ENCODE measurements at places on chromosomes 1 and 21.

- no peak for DNase-seq
Measured at GRCh38 chr1:55572878-55573734, 357.9 kb upstream of the USP24 start.

DNA sequence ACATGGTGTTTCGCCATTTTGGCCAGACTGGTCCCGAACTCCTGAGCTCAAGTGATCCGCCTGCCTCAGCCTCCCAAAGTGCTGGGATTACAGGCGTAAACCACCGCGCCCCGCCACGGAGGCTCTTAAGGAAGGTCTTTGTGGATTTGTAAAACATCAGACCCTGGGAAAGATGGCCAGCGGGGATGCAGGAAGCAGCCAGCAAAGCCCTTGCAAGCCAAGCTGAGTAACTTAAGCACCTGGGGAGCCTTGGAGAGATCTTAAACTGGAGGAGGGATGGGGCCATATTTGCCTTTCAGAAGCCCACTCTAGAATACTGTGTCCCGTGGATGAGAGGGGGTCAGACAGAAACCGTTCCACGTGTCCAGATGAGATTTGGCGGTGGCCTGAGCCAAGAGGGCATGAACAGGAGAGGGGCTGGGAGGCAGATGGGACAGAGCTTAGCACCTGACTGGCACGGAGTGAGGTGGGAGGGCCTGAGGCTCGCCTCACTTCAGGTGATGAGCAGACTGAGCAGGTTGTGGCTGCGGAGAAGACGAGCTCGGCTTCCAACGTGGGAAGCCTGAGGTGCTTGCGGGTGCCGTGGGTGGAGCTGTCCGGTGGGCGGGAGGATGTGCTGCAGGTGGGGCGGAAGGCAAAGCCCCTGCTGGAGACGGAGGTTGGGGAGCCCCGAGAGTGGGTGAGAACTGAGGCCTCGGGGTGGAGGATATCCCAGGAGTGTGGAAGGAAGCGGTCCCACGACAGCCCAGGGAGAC lies 11.7 kb downstream of the C1orf216 start:
- no peak for DNase-seq

GRCh38 chr1:98398649-98399048 lies 262.9 kb upstream of the SNX7 start:
- no peak for DNase-seq

GRCh38 chr1:238281418-238281817 lies 390.7 kb upstream of the ZP4 start:
- no peak for DNase-seq

- no peak for DNase-seq
Measured at GRCh38 chr1:155481741-155482241, 80.8 kb downstream of the ASH1L start.

- DNase-seq, result no peak
Measured at GRCh38 chr1:205325334-205325884, 3.9 kb upstream of the NUAK2 start.
